NT2/D1 (cell line): ENCODE measurements at places on chromosomes 6 and 20.

GRCh38 chr20:62952373-62952967 lies at the start of gene SLC17A9:
Gene SLC17A9, plus strand, starts transcription at chr20:62952709. Its CDS starts 122 bp downstream, at chr20:62952831.
- no peak for DNase-seq

DNA sequence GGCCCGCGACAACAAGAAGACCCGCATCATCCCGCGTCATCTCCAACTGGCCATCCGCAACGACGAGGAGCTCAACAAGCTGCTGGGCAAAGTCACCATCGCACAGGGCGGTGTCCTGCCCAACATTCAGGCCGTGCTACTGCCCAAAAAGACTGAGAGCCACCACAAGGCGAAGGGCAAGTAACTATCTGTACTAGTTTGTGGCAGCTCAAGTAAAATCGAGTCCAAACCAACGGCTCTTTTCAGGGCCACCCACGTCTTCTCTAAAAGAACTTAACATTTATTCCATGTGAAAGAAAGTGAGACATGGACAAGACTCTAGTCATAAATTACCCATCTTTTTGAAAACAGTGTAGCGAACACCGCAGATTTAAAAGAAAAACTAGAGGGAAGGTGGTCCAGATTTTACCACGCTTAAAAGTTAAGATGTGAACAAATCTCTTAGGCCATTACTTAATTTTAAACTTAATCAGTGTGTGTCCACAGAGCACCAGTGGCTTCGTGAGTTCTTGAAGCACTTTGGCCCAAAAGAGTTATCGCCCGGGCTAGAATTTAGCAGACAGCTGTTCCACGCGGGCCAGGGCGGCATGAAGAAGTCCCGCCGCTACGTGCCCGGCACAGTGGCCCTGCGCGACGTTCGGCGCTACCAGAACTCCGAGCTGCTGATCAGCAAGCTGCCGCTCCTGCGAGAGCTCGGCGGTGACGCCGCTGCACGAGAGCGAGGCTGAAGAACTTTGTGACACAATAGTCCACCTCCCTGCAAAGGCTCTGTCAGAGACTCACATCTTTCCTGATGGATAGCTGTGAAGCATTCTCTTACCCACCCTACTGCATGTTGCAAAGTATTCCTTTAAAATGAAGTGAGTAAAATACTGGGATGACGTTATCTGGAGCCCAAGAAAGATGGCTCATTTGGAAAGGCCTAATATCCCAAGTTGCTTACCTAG lies 113.9 kb upstream of the PRSS16 start:
- no peak for DNase-seq

DNA sequence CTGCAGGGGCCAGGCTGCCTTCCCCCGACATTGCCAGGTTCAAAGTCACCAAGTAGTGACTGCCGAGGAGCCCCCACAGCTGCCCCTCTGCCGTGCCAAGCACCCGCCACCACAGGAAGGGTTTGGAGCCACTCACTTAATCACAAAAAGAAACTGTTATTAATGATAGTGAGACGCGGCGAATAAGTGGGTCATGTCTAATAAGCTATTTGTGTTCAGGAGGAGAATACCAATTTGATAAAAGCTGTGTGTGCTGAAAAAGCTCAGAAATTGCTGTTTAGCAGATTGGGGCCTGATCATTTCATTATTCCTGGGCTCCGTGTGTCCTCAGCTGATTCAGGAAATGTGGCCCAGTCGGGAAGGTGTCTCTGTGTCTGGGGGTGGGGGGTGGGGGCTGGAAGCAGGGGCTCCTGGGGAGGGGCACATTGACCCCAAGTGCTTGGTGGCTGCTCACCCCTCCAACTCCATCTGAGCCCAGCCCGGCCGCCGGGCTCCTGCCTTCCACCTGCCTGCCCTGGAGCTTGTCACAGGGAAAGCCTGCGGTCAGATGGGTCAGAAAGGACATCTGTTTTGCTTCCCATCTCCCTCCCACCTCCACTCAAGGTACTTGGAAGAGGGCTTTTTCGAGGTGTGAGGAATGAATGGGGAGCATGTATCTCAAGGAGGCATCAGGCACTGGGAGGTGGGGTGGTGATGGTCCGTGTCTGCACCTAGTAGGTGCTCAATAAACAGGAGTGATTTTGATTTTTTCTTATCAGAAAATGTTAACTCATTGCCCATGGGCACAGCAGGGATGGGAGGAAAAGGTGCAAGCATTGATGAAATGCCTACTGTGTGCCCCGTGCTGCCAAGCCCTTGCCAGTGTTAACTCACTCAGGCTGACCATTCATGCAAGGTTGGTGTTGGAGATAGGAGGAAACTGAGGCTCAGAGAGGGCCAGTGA lies 3.0 kb downstream of the VSTM2L start:
- DNase-seq, result no peak

GRCh38 chr6:166798652-166799051 lies 157.7 kb downstream of the RNASET2 start:
- DNase-seq, result no peak

DNA sequence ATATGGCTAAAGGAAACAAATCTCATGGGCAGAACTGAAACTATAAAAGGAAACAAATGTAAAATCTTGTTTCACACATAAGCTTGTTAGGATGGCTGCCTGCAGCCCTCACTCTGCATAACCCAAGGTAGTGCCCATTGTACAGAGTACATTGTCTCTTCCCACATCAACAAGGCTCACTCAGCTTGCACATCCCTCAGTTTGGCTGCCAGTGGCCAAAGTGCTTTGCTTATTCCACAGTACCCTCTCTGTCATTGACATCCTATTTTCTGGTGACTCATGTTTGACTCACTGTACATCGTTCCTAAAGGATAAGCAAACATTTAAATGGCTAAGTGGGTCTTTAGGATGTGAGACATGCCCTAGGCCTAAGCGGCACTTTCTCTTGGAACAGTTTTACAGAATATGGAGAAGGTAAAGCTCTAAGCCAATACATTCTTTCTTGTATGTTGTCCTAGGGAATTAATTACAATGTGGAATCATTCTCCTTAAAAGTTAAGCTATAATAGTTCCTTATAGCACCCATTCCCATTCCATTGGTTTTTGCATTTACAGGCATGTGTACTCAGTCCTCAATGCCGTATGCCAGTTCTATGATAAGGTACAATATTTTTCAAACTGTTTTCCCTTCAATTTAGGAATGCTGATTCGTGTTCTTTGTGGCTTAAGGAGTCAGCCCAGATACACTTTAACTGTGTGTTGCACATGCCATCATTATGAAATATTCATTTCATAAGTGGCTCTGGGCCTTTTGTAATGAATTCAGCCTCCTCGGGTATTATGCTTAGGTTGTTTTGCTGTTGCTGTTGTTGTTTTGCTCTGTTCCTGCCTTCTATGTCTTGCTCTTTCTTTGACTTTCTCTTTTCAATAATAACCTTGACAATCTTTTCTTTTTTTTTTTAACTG lies 5.5 kb downstream of the ANKEF1 start:
- no peak for DNase-seq

DNA sequence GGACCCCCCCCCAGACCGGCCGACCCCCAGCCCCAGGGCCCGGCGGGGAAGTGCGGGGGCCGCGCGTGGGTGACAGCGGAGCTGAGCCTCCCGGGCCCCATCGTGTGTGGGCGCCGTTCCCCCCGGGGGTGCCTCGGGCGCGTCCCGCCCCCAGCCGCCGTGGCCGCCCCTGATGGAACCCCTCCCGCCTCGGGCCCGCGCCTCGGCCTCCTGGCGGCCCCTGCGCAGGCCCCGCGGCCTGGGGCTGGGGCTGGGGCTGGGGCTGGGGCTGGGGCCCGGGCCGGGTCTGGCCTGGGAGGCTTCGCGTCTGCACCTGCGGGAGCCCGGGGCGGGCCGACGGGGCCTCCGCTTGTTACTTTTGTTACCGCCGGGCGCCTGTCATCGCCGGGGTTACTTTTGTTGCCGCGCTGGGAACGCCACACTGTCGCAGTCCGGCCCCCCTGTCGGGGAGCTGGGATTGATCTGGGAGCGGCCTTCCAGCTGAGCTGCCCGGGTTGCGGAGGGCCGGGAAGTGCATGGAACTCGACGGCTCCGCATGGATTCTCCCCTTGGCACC lies 598 bp downstream of the OGFR start:
- DNase-seq, result no peak

DNA sequence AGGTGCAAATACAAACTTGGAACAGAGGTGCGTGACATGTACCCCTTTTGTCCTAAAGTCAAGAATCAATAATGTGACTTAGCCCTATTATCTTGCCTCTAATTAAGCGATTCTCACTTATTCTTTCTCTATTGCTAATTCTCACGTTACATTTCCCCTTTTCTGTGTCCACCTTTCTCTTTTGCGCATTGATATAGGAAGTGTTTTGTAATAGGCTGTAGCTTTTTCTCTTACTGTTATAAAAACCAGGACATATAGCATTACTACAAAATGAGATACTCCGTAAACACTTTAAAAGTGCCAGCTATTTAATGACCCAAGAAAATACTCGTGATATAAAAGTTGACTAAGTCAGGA lies 669 bp upstream of the TMEM30A start:
- no peak for DNase-seq
